ENCODE measurements at places on chromosomes 6 and 20.

DNA sequence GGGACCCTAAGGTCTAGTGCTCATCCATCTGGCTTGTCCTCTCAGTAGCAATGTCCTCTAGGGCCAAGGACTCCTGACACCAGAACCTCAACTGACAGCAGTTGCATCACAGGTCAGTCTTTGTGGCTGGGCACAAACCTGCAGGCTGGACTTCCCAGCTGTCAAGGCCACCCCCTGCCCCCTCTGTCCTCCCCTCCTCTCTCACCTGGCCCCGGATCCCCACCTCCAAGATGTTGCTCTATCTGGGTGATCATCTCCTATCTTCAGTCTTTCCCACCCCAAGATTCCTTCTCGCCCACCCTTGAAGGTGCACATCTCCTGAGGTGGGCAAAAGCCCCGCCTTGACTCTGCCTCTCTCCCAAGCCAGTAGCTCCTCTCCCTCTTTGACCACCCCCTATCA, 131.8 kb upstream of the SRSF6 start:
- DNase-seq = no peak

DNA sequence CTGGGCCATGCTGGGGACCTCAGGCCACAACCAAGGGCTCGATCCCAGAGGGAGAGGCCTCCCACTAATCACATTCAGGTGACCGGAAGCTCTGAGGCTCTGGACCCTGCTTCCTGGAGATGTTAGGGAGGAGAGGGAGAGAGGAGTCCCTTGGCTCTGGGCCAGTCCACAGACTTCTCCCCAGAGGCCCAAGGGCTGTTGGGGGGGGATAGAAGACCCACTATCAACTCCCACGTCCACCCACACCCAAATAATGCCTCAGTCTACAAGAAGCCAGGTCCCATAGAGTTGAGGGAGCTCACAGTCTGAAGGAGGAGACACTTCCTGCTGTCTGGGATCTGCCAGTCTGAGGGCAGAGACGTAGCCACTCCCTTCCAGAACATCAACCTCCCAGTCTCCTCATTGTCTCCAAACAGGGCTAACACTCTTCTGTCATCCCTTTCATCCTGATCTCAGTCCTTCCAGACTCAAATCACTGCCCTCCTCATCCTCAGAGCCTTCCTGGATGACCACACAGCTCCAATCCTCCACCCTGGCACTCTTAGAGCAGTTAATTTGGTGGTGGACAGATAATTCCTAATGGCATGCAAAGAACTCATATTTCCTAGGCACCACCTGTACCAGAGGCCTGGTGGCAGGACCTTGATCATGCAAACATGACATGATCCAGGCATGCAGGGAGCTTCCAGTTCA, 69.9 kb downstream of the MRPL14 start:
- peak; percentile 54 for DNase-seq

GRCh38 chr20:53162251-53162835, 190.2 kb downstream of the TSHZ2 start:
- no peak for DNase-seq

GRCh38 chr20:42392442-42392841, 774.3 kb upstream of the CHD6 start:
- no peak for DNase-seq

GRCh38 chr6:147078106-147078505, 126.1 kb upstream of the STXBP5 start:
- DNase-seq = no peak

DNA sequence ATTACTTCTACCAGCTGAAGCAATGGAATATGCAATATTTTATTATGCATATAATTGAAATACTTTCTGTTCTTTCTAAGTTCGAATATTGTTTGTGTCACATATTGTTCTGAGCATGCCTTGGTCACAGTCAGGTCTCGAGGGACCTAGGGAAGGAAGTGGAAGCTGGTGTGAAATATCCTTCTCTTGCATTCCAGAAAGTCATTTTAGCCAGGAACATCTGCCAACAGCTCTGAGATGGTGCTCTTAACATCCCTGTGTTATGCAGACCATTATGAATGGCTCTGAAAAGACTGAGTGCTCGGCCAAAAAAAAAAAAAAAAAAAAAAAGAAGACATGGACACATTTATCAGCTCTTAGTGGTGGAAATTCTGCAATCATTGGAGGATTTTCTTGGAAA, 132.7 kb upstream of the JAG1 start:
- DNase-seq = no peak

GRCh38 chr6:28589234-28589956, 63.7 kb downstream of the GPX5 start:
- peak; percentile 79 for DNase-seq

GRCh38 chr6:41874741-41875140, 20.4 kb downstream of the USP49 start:
- DNase-seq = no peak

DNA sequence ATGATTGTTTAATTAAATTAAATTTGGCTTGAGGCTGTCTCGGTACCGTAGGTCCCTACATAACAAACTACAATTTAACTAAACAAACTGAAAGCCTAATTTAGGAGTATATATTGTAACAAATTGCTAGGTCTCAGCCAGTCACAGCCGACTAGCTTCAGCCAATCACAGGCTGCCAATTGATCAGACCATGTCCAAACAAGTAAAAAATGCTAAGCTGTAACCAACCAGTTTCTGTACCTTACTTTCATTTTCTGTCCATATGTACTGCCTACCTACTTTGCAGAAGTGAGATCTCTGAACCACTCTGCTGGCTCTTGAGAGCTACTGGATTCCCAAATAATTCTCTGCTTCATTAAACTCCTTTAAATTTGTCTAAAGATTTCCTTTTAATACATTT, 648.0 kb upstream of the GJE1 start:
- DNase-seq = no peak

DNA sequence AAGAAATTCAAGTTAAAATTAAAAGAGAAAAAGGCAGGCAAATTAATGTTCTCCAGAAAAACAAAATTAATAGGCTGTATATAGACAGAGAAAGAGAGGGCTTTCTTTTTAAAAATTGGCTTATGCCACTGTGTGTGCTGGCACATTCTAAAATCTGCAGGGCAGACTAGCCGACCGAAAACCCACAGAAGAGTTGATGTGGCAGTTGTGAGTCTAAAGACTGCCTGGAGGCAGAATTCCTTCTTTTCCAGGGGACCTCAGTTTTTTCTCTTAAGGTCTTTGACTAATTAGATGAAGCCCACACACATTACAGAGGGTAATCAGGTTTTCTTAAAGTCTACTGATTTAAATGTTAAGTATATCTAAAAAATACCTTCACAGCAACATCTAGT, 85.7 kb downstream of the GJA1 start:
- DNase-seq = no peak

- DNase-seq = no peak
Observed at GRCh38 chr6:72561629-72562028, 60.2 kb upstream of the KCNQ5 start.

DNA sequence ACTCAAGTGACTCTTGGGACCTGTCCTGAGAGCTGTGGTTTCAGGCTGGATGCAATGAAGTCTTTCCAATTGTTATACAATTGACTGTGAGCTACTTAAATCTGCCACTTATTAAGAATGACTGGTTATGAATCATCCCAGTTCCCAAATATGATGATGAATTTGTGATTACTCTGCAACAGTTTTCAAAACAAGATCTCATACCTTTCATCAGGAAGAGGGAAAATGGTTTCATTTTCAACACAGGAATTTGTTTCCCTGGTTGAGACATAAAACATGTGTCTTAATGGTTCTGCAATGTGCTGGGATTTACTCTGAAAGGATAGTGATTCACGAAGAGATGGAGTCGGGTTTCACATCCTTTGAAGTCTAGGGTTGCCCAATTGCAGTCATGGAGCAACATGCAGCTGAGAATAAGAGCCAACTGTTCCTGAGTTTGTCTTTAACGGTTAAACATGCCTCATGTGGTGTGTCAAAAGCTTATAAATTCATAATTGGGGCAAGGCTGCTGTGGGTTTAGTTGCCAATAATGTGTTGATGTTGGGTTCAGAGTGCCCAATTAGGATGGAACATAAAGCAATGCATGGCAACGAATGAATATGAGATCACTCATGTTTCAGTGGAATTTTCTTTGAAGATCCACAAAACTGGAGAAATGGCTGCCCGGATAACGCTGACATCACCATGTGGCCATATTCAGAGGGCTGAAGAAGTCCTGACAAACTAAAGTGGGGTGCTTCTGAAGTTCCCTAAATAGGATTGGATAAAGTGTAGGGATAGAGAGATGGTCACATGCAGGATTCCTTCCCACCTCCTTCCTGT, 41.0 kb downstream of the CYP24A1 start:
- peak; percentile 98 for DNase-seq

DNA sequence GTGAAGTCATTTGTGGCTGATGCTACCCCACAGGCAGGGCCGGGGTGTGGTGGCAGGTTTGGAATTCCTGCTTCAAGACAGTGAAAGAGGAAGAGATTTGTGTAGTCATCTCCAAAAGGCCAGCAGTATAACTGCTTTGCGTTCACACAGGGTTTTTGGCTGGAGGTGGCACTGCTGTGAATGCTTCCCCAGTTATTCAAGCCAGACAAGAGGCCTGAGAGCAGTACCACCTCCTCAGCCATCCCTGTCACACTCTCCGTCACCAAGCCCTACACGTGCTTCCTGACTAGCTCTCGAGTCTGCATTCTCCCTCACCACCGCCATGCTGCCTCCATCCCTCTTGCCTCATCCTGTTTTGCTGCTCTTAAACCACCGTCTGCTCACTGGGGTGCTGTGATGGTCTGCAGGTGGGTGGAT, 23.9 kb downstream of the ARMC2 start:
- no peak for DNase-seq

DNA sequence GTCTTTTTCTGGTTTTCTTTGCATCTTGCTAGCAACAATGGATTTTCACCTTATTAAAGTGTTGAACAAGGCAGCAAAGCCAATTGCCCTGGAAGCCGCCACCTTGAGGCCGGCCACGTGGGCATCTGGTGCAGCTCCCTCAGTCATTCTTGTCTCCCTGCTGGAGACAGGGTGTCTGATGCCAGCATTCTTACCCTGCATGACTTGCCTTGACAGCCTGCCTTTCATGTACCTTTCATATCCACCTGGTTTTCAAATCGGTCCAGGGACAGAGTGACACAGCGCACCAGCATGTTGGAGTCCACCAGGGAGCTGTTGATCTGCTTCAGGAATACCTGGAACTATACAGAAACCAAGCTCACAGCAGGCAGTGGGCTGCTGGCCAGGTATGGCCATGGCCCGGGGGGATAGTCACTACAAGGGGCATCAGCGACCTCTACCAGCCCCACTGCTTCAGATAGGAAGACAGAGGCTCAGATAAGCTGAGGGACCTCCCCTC, 49.8 kb downstream of the MYH7B start:
- DNase-seq = no peak

- DNase-seq = no peak
Observed at GRCh38 chr6:170434117-170434820, 118.8 kb downstream of the PSMB1 start.

- no peak for DNase-seq
Observed at GRCh38 chr20:37261714-37262113, at the start of gene GHRH. GHRH (minus strand) TSS chr20:37261814; CDS start chr20:37256889, 4,925 bp downstream.

DNA sequence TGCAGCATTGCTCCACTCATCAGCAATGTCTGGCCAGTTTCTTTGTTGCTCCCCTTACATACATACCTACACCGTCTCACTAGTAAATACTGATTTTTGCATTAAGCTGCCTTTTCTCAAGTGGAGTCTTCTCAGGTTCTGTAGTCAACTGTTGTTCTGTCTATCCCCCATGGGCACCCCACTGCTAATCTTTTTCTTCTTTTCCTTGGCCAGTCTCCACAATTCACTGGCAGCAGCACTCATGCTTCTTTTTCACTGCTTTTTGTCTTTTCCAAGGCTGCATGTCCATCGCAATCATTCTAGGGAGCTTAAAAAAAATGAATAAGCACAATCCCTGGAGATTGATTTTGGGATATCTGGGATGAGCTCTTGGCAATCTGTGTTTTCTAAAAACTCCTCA, 10.3 kb upstream of the ERVFRD-1 start:
- DNase-seq = no peak

- DNase-seq = no peak
Observed at GRCh38 chr20:63743210-63743970, 3.8 kb downstream of the SLC2A4RG start.

GRCh38 chr6:15395087-15395486, 149.2 kb downstream of the JARID2 start:
- no peak for DNase-seq

DNA sequence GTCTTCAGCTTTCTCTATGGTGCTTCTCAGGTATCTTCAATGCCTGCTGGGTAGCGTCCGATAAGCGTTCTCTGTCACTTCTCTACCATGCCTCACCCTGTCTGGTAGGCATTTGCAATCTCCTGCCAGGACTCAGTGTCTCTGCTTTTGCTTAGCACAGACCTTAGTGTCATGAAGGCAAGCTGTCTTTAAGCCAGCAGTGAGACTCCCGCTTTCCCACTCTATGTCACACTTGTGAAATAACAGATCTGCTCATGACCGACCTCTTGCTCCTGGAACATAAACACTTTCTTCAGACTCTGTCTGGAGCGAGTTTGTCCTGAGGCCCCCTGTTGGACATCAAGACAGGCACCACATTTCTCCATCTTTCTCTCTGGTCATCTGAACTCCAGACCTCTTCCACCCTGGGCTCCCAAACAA, 17.0 kb downstream of the ADGRB3 start:
- DNase-seq = no peak

DNA sequence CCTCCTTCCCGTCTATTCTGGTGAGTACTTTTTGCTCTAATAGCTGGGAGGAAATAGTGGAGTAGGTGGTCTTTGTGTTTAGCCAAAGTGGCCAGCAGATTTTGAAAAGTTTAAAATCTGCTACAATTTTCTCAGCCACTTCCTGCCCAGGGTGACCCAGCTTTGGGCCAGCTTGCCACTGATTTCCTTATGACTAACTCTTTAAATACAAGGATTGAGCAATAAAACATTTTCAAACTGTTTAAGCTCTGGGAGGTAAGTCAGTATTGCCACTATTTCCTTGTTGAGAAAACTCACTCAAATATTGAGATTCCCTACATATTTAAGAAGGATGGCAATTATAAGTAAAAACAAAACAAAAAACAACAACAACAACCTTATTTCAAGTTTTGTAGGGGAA, 54.5 kb downstream of the TRMT11 start:
- no peak for DNase-seq

GRCh38 chr6:168355716-168356522, 36.3 kb upstream of the DACT2 start:
- no peak for DNase-seq

- DNase-seq = no peak
Observed at GRCh38 chr6:17585766-17586490, 14.2 kb upstream of the FAM8A1 start.
